Right ventricle myocardium superior (tissue), 1 donor: ENCODE measurements at places on chromosomes 2 and 18. TPM values are rescaled to one million over a fixed set of nuclear protein-coding genes. Genes with fewer than 3 reads are reported as not detected.

Gene CD8B2
- not detected for total RNA-seq

Gene GNAL
- total RNA-seq = 5.1 TPM

Gene FAP
- total RNA-seq = 0.62 TPM

DNA sequence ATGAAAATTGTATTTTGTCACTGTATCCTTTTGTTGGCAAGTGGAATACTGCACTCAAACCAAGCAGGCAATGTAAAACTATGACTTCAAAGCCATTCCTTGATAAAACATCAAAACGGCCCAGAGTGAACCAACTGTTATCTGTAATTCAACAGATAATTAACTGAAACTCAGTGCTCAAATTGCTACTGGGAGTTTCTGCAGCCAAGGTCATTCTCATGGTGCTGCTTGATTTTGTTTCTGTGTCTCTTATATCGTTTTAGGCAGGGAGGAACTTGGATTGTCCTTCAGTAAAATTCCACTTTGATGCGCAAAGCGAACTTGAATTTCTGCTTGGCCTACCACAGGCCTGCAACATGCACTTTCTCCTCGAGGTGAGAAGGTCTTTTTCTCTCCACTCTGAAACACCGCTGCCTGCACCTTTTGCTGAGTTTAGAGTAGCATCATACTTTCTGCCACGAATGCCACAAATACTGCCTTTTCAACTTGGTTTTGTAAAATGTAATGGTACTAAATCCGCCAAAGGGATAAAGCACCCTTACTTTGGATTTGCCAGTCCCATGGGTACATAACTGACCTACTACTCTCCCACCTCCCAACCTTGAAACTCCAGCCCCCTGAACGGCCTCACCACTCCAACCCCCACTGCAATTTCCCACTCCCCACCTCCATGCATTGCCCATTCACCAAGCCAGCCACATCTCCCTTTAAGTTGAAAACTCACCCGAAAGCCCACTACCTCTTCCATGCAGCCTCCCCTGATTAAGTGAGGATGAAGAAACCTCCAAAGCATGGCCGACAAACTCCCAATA, 204.7 kb downstream of the TGIF1 start:
- DNase-seq = no peak

- DNase-seq = no peak
Measured at GRCh38 chr2:221204699-221205098, 367.4 kb downstream of the EPHA4 start.

DNA sequence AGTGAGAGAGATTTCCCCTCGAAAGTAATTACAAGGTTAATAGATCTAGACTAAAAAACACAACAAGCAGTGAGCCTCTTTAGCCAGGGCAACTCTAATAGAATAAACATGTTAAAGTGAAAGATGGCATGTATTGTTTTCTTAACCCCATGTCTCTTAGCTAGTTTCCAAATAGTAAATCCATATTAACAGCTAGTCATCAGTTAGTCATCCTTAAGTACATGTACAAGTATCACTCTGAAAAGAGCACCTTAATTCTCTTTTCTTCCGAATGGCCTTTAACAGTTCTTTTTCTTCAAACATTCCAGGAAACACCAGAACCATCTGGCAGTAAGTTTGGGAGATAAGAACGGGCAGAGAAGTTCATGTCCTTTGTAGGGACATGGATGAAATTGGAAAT, 1480.0 kb downstream of the LRP1B start:
- DNase-seq = no peak

- DNase-seq = no peak
Measured at GRCh38 chr2:38277245-38278116, 99.6 kb downstream of the ATL2 start.

DNA sequence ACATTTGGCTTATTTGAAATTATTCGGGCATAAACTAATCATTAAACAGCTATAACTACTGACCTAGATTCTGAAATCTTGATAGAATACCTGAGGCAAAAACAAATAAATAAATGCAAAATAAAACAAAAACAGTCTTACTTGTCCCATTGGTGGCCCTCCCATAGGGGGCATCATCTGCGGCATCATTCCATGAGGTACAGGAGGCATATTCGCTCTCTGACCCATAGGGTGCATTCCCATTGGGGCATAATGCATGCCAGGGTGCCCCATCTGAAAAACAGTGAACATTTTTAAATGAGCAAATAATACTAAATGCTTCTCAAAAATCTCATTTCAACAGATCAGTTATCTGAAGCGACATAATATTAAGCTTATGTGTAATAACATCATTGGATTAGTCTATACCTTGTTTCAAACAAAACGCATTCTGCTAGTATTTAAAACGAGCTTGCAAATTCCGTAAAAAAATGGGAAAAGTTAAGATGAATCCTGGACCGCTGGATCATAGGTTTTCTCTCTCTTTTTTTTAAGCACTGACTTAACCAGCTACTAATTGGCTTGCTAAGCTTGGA, 1.3 kb downstream of the PRPF40A start:
- DNase-seq = no peak

DNA sequence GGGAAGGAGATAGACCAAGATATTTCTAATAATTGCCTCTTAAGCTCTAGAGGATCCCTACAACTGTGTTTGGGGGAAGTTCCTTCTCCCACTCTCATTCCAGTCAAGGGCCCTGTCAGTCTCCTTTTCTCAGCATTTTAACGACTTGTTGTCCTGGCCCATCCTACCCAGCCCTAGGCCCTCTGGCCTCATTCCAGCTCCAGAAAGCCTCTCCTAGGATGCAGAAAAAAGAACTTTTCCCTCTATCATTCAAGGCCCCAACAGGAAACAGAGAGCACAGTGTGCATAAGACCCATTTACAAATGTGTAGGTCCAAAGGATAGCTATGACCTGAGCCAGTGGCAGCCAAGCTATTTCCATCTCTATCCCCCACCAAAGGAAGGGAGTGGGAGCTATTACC, 14.0 kb downstream of the PKDCC start:
- DNase-seq = no peak

GRCh38 chr2:58928391-58928790, 687.3 kb upstream of the FANCL start:
- no peak for DNase-seq

DNA sequence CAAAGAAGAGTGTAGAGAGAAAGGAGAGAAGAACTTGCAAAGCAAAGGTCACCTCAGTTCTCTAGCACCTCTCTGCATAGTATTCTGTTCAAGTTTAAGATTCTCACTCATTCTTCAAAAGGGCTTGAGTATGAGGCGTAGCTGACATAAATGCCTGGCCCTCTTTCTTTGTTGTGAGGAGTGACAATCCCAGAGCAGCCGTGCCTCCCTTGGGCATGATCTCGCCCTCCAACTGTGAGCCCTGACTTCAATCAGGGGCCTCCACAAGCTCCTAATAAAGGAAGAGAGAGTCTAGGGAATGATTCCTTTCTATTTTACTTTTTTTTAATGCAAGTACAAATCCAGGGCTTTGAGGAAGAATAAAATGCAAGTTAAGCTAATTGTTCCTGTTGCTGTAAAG, 402.7 kb downstream of the LRP1B start:
- DNase-seq = no peak

GRCh38 chr2:235371018-235371417, 122.8 kb upstream of the AGAP1 start:
- no peak for DNase-seq

DNA sequence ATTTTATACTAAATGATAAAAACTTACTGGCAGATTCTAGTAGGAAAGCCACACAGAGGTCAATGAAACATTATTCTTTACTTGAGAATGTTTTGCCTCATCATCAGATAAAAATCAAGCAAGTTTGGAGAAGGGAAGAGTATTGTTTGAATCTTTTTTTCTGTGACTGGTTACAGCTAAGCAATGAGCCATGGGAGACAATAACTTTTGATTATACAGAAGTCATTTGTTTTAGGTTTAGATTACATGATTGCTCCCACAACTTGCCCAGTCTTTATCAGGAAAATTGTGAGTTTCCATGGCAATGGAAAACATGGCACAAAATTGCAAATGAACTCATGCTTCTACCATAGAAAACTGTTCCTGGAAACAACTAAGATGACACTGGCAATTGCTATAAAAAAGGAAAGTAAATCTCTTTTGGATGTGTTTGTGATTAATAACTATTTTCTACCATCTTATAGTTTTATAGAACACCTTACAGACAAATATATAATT, 476.8 kb downstream of the MBD2 start:
- DNase-seq = no peak

GRCh38 chr2:187168720-187169713, 279.0 kb downstream of the CALCRL start:
- no peak for DNase-seq
